ENCODE measurements at places on chromosomes 11 and 22.
A peak's percentile ranks its signal among the peaks of the same experiment; 100 is the strongest.

GRCh38 chr22:29873943-29874342 is 9.0 kb upstream of the MTMR3 start:
- peak; percentile 37 for DNase-seq

- DNase-seq = no peak
Observed at GRCh38 chr11:68842427-68843051, 823 bp upstream of the CPT1A start.

GRCh38 chr11:45094958-45095690 is 51.3 kb upstream of the PRDM11 start:
- DNase-seq = peak; percentile 59

DNA sequence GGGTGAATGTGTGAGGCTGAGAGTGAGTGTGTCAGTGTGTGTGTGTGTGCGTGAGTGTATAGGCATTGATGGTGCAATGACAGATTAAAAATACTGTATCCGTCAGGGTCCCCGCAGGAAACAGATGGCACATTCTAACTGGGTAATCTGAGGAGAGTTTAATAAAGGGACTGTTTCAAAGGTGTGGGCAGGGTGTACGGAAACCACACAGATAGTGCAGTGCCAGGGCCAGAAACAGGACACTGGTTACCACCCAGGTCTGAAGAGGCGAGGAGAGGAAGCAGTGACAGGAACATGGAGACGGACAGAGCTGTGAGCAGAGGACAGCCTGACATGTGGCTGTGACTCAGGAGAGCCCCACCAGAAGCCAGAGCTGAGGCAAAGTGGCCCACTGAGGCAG is 16.5 kb downstream of the P2RX3 start:
- DNase-seq = peak; percentile 62

DNA sequence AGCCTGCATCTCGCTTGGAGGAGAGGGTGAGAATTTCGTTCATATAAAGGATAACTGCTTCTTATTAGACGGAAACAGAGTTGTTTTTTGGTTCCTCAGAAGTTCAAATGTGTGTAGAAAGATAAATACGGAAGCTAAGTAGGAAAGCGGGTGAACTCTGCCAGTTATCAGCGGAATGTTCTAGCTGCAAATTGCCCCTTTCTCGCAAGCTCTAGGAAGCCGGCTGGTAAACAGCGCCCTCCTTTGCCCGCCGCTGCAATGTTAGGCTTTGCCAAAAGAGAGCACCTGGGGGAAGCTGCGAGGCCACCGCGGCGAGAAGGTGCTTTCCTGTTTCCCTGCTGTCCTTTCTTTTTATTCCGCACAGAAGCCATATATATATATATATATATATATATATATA is 67.0 kb downstream of the IGLL5 start:
- DNase-seq = peak; percentile 18

DNA sequence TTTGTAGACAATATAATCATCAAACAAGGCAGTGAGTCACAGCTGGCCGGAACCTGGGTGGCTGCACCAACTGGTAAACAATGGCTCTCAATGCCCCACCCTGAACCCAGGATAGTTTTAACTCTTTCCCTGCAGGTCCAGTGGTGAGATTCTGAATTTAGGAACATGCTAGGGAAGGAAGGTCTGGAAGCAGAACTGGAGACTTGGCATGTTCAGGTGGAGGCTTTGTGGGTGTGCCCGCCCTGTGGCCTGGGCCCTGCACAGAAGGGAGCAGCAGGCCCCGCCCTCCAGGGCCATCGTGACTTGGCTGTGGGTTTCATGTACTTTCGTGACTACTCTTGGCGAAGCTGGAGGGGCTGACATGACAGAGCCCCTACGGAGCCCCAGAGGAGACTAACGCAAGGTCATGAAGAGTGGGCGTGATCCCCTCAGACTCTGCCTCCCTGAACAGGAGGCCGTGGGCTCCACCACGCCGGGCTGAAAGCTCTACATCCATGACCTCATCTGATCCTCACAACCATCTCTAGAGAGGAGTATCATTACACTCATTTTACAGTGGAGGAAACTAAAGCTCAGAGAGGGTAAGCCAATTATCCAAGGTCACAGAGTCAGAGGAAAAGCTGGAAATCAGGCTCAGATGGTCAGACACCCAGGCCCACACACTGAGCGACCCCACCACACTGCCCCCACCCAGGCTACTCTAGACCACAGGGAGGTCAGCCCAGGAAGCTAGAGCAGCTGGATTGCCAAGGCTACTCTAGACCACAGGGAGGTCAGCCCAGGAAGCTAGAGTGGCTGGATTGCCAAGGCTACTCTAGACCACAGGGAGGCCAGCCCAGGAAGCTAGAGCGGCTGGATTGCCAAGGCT is 27.3 kb downstream of the MAFF start:
- DNase-seq = no peak

DNA sequence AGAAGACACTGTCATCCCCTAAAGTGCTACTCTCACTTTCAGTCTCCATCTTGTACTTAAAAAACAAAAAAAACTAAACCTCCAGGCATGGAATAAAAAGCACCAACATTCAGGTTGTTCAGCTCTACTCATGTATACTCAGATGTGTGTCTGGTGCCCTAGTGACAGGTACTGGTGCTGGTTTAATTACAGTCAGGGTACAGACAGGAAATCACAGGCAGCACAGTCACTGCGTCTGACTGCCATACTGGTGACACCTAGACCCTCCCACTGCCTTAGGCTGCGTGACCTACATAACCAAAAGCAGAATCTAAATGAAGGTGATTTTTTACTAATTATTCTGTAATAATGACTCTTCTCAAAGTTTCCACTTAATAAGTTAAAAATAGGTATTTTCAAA is at the start of gene ARHGAP32:
Gene ARHGAP32, minus strand, starts transcription at position 176 of the 400 bp plus-strand sequence. Its CDS starts 127 bp downstream, at position 49.
- DNase-seq = no peak

GRCh38 chr11:128599729-128600128 is 12.4 kb upstream of the ETS1 start:
- no peak for DNase-seq

DNA sequence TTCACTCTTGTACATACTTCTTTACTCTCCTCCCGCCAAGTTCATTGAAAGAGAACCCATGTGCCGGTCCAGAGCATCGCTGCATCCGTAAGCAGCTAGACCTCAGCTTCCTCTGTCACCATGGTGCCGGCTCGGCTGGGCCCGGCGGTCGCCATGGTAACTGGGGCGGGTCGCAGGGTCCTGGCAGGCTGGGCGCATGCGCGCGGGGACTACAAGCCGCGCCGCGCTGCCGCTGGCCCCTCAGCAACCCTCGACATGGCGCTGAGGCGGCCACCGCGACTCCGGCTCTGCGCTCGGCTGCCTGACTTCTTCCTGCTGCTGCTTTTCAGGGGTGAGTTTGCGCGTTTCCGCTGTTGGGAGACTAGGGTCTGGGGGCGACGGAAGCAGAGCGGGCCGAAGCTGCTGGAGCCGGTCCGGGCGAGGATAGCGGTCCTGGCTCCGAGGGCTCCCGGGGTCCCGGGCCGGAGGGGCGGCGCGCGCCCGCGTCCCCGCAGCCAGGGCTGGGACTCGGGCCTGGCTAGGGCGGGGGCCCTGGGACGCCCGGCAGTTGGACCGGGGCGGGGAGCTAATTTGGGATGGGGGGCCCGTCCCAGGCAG is at the start of gene JAM3:
Gene JAM3, plus strand, starts transcription at position 244 of the 597 bp plus-strand sequence. Its CDS starts 12 bp downstream, at position 256.
- peak; percentile 77 for DNase-seq

- DNase-seq = no peak
Observed at GRCh38 chr11:70672991-70673653, 274.8 kb downstream of the CTTN start.

GRCh38 chr11:20197881-20198280 is 37.6 kb upstream of the DBX1 start:
- DNase-seq = no peak

DNA sequence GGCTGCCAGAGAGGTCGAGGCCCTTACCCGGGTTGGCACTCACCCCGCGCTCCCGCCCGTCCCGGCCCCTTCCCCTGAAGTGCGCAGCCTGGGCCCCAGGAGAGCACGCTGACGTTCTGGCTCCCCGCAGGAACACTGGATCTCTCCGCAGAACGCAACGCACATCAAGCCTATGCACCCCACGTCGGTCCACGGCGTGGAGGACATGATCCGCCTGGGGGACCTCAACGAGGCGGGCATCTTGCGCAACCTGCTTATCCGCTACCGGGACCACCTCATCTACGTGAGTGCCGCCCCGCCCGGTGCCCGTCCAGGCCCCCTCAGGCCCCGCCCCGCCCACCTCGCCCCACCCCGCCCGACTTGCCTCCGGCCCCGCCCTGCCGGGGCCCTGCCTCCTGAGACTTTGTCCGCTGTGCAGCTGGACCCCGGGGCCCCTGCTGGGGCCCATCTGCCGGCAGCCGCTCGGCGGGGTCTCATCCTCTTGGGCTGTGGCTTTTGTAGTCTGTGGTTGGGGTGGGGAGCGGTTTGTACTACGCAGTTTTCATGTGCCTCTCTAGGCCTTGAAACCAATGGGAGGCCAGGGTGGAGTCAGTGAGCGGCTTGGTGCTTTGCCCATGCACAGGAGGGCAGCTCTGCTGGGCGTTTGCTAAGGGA is 19.7 kb downstream of the MYO7A start:
- DNase-seq = peak; percentile 91

DNA sequence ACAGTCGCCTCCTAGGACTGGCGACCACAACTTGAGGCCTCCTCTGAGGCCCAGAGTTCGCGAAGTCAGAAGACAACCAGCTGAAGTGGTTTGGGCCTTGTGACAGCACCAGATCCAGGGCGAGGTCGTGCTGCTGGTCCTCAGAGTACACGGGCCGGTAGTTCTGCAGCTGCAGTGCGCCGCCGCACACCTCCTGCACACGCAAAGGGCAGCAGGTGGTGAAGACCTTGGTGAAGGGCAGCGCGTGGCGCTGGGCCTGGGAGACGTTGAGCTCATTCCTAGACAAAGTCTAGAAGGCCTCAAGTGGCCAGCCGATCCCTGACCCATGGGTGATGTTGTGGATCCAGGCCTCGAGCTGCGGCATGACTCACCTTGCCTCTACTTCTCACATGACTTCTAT is 18.2 kb downstream of the CD3E start:
- DNase-seq = no peak

- DNase-seq = peak; percentile 27
Observed at GRCh38 chr11:90204832-90205646, 17.8 kb downstream of the CHORDC1 start.

DNA sequence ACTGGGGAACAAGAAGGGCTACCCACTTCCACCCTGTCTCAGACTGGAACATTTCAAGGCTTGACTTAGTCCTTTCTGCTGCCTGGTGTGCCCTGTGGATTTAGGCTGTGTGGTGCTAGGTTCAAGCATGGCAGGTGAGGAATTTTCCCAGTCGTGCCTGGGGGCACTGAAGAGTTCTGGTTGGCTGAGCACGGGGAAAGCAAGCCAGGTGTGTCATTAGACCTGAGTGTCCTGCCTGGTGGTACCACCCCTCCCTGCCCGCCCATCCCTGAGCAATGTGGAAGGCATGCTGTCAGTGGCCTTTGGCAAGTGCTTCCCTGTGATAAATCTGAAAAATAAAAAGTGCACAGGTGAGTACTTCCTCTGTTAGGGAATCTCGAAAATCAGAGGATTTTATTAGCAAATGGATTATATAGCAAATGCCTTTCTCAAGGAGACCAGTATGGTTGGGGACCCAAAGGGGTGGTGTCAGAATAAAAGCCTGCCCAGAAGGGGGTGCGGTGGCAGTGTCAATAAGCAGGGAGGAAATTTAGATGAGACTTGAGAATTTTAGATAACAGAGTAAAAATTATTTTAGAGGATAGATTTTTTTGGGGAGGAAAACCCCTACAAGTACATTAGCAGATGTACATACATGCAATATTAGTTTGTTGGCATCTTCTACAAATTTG is 22.8 kb downstream of the TEAD1 start:
- DNase-seq = no peak

DNA sequence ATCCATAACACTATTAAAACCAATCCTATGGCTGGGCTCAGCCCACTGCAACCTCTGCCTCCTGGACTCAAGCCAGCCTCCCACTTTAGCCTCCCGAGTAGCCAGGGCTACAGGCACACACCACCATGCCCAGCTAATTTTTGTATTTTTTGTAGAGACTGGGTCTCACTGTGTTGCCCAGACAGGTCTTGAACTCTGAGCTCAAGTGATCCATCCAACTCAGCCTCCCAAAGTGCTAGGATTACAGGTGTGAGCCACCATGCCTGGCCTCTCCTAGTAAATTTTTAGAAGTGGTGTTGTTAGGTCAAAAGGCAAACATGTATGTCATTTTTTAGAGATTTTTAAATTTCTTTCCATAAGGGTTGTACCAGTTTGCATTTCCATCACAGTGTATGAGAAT is 14.2 kb downstream of the F2 start:
- DNase-seq = no peak

DNA sequence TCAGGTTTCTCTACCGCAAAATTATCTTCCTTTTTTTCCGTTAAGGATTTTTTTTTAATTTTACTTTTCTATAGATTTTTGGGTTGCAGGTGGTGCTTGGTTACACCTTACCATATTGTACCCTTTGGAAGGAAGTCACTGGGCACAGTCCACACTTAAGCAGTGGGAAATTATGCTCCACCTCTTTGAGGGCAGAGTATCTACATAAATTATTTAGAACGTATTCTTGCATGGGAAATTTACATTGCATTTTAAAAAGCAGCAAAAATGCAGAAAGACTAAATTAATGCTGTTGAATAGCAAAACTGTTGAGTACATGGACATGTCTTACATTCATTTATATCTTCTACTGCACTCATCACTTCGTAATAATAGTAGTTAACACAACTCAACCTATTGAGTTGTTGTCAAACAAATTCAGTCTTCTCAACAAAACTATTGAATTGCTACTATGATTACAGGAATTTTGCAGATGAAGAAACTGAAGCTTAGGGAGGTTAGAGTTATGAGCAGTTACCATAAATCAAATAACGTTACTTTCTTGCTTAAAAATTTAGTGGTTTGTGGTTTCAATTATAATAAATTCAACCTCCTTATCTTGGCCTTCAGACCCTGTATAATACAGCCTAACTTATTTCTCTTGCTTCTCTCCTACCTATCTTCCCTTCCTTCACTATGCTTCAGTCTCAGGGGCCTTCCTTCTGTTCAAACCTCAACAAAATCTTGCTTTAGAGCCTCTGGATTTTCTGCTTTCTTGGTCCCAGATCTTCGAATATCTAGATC is 97.4 kb upstream of the ARHGAP20 start:
- no peak for DNase-seq

- no peak for DNase-seq
Observed at GRCh38 chr22:38953577-38954413, 3.6 kb upstream of the APOBEC3A start.

GRCh38 chr11:60240662-60241061 is 2.3 kb downstream of the MS4A4E start:
- DNase-seq = no peak

GRCh38 chr22:38468443-38469305 is 778 bp downstream of the KDELR3 start:
- DNase-seq = no peak

GRCh38 chr22:49152127-49152938 is 675.3 kb downstream of the BRD1 start:
- DNase-seq = peak; percentile 96

DNA sequence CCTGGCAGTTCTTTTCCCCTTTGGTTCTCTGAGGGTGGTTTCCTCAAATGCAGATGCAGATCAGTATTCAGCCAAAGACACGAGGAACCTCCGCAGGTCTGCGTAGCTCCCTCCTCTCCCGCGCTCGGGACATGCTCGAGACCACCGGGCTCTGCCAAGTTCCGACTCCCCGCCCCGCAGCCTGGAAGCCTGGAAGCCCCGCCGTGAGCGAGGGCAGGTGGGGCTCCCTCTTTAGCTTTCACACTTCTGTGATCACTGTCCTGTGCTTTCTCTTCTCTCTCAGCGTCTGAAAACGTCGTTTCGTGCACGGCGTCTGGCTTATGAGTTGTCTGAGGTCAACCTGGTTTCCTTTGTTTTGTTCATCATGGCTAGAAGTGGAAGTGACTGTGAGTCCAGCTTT is 26.6 kb downstream of the ZBED4 start:
- DNase-seq = no peak

- DNase-seq = no peak
Observed at GRCh38 chr11:111731821-111732220, 34.4 kb downstream of the PPP2R1B start.
